Kidney epithelial cell (primary cell): ENCODE measurements at places on chromosomes 3 and 15. TPM values are rescaled to one million over a fixed set of nuclear protein-coding genes. Genes with fewer than 3 reads are reported as not detected.

C3orf22 gene
- total RNA-seq: not detected in 2 replicates

CLDN11 gene
- total RNA-seq: 2.5 and 2.7 TPM in 2 replicates

KIF7 gene
- total RNA-seq: 5.4 and 7.4 TPM in 2 replicates

UCN2 gene
- 26.1 and 39.1 TPM in 2 replicates for total RNA-seq
